ENCODE measurements at places on chromosomes 5 and 9. TPM values are rescaled to one million over a fixed set of nuclear protein-coding genes. Genes with fewer than 3 reads are reported as not detected.

The SHISAL2B gene
- total RNA-seq = 0.30 TPM

The TOR4A gene
- 1.3 TPM for total RNA-seq

The ADAMTSL1 gene
- 31.5 TPM for total RNA-seq

- no peaks in the 10 kb centered on the region for H3K27me3 ChIP-seq
- peaks cover 3% of the 10 kb centered on the region for H3K36me3 ChIP-seq
- no peak overlapping the region for H3K27ac ChIP-seq
- peaks cover 16% of the 10 kb centered on the region for H3K4me1 ChIP-seq
- no peak overlapping the region for H3K4me3 ChIP-seq
Observed at GRCh38 chr9:131999692-132000551, 79.7 kb downstream of the MED27 start.

DNA sequence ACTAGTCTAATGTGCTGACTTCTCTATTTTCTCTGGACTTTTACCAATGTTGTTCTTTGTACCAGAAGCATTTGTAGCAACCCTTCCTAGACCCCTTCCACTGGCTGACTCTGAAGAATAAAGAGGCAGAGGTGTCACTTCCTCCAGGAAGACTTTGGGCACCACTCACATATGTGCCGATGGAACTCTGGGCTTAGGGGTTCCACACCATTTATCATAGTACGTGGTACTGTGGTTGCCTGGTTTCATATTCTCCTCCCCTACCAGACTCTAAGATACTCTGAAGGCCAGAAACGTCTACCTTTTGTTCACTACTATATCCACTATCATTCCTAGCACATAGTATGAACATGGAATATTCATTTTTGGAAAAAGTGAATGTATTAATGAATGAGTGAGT, 88.0 kb downstream of the BNC2 start:
- H3K27ac ChIP-seq = no peak overlapping the region
- H3K27me3 ChIP-seq = no peaks in the 10 kb centered on the region
- DNase-seq = no peak
- no peak overlapping the region for H3K4me3 ChIP-seq
- no peaks in the 10 kb centered on the region for H3K36me3 ChIP-seq
